GM13977 (cell line): ENCODE measurements at places on chromosomes 12 and 14.

DNA sequence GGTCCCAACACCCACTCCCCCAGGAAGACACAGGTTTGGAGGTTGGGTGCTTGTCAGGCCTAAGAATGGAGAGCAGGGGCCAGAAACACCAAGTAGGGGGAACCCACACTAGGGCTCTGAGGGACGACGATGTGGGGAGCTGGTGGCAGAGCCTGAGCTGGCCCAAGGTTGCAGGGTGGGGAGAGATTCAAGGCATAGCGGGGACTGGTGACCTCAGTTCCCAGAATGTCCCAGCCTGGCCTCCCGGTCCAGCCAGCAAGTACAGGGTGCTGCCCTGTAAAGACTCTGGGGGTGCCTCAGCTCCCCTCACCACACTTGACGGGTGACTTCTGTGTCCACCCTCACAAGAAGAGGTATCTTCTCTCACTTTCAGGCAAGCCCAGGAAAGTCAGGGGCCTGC, 86.7 kb downstream of the ALG10 start:
- no peak for DNase-seq

DNA sequence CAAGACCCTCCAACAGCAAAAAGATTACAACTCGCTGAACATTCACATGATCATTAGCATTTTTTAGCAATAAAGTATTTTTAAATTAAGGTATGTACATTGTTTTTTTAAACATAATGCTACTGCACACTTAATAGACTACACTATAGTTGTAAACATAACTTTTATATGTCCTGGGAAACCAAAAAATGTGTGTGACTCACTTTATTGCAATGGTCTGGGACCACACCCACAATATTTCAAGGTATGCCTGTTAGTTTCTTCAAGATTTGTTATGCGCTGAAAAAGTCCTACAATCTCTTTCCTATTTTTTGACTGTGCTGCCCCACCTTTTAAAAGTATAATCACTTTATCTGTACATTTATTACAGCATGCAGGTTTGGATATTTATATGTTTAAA, 30.4 kb upstream of the PCNX4 start:
- DNase-seq = no peak

- DNase-seq = no peak
Measured at GRCh38 chr14:59208224-59208814, 19.9 kb downstream of the DAAM1 start.

DNA sequence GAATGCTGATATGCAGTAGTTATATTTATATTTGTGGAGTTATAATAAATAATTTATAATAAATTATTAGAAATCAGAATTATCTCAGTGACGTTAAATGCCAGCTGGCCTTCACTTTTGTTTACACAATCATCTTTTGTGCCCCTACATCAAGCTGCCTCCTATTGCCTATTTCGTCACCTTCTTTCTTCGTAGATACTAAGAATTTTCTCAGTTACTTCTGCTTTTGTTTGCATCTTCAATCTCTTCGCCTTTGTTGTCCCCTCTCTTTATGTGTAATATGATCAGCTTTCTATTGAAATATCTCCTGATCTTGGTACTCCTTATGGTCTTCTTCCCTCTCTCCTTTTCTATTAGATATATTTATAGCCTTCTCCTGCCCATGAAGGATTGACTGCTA, 197.0 kb downstream of the ERC1 start:
- no peak for DNase-seq

GRCh38 chr14:72790887-72791566, 102.9 kb downstream of the DPF3 start:
- DNase-seq = no peak

- DNase-seq = peak; percentile 86
Measured at GRCh38 chr12:2583091-2583497, 211.7 kb upstream of the FKBP4 start.

GRCh38 chr12:72509891-72510290, 237.7 kb downstream of the TRHDE start:
- no peak for DNase-seq

- no peak for DNase-seq
Measured at GRCh38 chr12:41221491-41221890, 33.4 kb downstream of the PDZRN4 start.

GRCh38 chr14:105562713-105563346, 36.4 kb downstream of the TMEM121 start:
- DNase-seq = no peak

DNA sequence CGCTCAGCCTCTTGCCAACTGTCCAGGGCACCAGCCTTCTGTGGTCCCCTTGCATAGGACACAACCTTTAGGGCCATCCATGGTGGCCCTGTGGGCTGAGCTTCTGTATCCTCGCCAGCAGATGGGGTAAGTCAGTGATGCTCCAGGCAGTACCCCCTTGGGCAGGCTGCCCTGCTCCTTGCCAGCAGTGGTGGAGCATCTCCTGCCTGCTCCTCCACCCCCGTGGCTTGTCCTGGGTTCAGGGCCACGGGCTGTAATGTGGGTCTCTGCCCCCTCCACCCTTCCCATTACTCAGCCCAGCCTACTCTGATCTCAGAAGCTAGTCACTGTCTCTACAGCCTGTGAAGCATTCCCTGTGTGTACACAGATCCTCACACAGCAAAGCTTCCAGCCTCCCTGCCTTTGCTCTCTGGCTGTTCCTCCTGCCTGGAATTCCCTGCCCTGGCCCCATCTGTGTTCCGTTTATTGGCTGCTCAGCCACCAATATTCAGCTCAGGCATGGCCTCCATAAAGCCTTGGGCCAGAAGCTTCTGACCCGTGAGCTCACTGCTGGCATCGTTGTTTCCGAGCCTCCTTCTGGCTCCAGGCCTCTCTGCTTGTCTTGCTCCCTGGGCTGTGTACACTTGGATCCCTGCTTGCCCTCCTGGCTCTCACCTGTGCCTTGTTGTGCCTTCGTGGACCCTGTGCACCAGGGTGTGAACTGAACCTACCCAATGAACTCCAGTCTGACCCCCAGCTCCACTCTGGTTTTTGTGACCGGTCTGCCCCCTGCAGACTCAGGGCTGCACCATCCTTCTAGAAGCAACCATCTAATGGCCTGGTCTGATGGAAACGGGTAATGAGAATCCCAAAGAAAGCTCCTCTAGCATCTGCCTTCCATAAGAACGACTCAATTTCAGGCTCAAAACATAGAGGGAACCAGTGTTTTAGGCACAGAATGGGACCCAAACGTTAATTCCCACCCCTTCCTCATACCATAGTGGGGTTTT, 177.0 kb upstream of the PRMT8 start:
- peak; percentile 56 for DNase-seq

DNA sequence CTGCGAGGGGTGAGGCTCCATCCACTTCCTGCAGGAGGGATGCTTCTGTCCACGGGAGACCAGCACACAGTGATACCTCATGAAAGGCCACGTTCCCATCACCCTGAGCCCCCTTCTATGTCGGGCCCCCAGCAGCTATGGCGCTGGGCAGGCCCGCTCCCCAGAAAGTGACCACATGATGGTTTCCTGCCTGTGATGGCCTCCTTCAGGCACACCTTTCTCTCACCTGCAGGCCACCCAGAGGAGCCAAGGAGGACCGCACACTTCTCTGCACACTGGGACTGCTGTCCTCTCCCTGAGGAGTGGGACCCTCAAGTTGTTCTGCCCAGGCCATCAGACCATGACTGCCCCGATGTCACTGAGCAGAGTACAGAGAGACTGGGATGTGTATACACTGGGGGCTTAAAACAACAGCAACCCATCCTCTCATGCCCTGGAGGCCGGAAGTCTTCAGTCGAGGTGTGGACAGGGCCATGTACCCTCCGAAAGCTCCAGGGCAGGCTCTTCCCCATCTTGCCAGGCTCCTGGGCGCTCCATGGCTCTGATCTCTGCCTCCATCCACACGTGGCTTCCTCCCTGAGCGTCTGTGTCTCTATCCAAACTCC, 158.9 kb downstream of the PIWIL1 start:
- DNase-seq = no peak

GRCh38 chr14:68590201-68590522, 202.7 kb downstream of the ZFP36L1 start:
- no peak for DNase-seq

DNA sequence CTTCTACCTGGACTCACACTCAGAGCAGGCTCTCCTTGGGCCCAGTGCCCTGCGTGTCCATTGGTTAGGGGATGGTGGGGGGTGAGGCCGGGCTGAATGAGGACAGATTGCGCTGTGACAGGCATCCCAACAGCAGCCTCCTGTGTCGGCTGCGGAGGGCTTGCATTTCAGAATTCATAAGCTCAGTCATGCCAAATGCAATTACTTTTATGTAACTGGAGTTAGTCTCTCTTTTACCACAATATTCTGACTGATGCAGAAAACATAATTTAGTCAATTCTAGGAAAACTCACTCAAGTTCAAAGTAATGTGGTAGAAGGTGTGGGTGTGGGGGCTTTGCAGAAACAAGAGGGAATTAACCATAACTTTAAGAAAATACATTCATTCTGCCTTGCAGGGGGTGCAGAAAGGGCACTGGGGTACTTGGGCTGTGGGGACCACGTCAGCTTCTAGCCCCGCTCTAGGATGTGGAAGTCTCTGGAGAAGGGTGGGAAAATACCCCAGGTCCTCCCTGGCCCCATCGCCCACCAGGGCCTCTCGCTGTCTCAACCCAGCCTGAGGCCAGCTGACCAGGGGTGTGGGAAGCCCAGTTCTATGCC, 257.7 kb downstream of the ADGRD1 start:
- DNase-seq = no peak

GRCh38 chr14:73524493-73524892, 12.4 kb upstream of the ACOT1 start:
- no peak for DNase-seq

- no peak for DNase-seq
Measured at GRCh38 chr12:113104953-113105510, 30.5 kb downstream of the RASAL1 start.

- no peak for DNase-seq
Measured at GRCh38 chr14:101026341-101026740, 122.8 kb upstream of the RTL1 start.

DNA sequence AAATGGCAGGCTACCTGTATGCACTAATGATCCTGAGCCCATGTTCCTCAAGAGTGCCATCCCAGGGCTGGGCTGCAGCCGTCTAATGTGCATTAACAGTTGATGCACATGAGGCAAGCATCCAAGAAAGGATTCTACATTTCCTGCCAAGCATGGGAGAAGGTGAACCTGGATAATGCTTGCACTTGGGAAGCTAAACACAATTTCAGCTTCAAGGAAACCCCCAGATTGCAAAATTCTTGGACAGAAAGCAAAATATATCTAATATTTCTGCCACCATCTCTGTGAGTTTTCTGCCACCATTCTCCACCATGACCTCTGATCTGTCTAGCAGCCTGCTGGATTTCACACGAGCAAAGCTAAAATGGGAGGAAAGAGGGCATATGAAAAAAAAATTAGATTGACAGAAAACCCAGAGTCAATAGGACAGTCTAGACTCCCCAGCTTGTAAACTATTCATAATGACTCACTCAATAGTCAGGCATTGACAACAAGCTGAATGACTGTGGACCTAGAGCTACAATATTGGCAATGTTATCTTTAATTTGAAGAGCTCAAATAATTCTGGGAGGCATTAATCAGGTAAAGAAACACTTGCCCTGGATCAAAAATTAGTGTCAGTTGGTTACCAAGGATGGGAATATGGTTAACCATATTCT, 91.9 kb upstream of the BCL2L14 start:
- no peak for DNase-seq

DNA sequence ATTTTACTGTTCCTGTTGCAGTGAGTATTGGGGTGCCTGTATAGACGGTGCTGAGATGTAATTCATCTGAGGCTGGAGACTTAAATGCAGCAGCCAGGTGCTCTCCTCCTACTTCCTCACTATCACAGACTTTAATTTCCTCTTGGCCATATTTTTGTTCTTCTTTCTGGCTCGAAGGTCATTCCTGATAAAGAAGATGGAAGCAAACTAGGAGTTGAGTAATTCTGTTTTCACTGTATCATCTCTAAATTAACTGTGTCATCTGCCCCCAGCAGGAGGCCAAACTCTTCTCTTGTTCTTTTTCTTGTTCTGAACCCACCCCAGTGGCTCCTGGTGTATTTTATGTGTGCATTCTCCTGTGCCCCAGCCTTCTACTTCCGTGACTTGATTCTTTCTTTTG, 141.7 kb upstream of the ARHGAP5 start:
- no peak for DNase-seq

DNA sequence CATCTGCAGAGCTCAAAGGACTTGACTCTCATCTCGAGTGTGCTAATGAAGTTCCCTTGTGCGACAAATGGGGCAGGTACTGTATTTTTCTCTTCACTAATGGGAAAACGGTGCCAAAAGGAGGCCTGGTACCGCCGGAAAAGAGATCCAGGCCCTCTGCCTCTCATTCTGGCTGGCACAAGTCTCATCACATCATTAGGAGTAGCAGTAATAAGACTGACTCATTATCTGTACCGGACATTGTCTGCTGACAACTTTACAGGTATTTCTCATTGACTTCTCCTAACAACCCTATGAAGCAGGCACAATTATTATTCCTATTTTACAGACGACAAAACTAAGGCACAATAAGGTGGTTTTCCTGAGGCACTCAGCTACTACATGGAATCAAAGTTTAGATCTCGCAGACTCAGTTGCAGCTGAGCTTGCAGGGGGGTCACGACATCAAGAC, 668 bp downstream of the APPL2 start:
- peak; percentile 31 for DNase-seq

- DNase-seq = peak; percentile 78
Measured at GRCh38 chr12:104505095-104505818, 48.5 kb downstream of the CHST11 start.

DNA sequence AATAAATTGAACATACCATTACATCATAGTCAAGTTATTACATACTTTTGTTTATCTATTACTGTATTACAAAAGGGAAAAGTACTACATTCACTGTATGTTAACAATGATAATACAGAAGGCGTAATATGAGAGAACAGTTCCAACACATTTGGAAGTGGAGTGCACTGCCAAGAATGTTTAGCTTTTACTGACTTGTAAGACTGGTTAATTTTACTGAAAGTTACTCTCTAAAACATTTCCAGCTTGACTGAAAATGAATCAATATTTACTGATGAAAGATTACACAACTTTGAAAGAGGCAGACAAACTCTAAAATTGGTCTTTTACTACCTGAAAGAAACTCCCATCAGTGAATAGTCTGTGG, 728.5 kb downstream of the FSCB start:
- DNase-seq = no peak

- no peak for DNase-seq
Measured at GRCh38 chr14:63178912-63179311, 25.3 kb upstream of the RHOJ start.

DNA sequence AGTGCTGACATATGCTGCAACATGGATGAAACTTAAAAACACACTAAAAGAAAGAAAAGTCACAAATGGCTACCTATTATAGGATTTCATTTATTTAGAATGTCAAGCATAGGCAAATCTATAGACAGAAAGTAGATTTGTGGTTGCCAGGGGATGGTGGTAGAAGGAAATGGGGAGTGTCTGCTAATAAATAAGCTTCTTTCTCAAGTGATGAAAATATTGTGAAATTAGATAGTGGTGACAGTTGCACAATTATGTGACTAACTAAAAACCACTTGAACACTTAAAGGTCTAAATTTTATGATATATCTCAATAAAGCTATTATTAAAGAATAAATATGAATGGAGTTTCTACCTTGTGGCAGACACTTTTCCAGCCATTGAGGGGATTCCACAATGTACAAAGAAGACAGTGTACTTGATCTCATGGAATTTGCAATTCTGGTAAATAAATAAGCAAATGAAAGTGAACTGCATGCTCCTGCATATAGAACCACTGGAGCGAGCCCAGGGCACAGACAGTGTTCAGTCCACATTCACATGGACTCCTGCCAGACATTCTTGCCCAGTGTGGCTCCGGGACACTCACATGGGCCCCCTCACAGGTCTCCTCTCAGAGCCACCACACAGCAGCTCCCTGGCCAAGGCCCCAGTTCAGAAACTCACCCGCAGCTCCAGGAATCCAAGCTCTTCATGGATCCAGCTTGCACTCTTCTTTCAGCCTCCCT, 107.1 kb upstream of the ARID2 start:
- no peak for DNase-seq
